Right atrium auricular region (tissue), 2 donors: ENCODE measurements at places on chromosomes 7 and 10.

DNA sequence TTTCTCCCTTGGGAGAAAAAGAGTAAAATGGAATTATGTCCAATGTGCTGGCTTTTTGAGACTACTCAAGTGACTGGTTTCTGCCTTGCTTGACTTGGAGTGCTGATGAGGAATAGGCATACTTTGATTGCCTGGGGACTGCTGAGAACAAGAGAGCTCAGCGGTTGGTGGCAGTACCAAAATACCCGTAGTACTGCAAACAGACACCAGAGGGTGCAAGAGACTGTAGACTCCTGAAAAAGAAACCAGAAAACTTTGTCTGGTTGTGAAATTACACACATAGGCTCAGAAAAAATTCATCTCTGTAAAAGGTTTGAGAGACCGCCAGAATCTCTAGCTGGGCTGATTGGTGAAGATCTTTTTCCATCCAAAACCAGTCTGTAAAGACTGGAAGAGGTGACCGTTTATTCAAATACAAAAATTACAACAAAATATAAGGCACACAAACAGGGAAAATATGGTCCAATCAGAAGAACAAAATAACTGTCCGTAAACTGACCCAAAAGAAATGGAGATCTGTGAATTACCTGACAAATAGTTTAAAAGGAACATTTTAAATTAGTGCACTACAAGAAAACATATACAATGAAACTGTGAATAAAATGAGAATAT lies 18.5 kb downstream of the BICC1 start:
- DNase-seq, result no peak

DNA sequence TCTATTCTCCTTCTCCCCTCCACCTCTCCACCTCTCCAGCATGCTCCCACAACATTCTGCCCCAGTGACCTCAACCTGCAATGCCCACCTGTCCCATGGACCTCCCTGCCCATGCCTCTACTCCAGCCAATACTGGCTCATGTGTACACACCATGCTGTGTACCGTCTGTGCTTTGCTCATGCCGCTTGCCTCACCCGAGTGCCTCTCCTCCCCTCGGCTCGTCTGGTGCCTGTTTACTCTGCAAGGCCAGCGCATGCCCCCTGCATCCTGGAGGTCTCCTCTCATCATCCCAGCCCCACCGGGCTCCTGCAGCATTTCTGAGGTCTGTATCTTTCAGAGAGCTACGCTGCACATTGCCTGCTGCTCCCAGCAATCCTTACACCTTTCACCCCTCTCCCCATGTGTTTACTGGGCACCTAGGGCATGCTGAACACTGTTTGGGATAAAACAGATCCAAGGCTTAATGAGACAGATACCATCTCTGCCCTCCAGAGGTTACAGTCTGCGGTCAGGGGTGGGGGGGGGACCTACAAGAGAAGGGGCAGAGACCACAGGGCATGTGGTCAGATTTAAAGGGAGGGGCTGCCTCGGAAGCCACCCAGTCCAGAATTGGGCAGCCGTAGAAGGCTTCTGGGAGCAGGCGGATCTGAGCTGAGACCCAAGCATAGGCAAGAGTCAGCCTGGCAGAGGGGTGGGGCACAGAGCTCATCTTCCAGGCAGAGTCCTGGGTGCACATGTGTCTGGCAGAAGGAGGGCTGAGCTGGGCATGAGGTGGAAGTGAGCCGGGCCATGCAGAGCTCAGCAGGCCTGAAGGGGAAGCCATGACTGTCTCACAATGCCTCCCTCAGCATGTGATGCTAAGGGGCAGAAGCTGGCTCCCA lies 29.6 kb upstream of the PSAP start:
- no peak for DNase-seq

DNA sequence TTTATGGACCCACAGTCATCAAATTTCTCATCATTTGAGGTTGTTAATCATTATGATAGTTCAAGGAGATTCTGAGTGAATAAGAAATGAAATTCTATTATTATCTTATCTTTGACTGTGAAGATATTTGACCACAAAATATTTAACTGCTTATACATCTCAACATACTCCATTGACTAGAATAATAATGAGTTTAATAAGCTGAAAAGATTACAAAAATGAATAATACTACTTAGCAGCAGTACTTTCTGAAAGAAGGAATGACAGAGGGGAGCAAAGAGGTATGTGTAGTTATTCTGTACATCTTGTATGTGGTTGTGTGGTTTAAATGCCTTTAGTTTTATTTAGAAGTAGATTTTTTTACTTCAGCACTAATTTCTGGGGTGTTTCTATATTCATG lies 214.2 kb downstream of the PRKG1 start:
- DNase-seq, result no peak

DNA sequence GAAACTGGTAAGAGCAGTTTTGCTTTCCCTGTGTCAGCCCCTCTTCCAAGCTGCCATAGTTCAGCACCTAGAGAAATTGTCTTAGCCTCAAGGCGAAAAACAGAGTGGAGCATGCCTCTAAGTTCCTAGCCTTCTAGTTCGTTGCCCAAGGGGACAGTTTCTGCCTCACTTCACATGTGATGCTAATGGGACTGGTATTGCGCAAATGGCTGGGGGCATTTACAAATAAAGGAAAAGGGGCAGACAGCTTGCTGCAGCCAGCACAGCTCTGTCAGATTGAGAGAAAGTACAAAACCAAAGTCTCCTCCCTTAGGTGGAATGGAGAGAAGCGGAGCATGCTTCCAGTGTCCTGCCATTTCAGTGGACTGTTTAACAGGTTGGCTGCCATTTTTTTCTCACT lies 567.7 kb downstream of the ETV1 start:
- DNase-seq, result no peak

DNA sequence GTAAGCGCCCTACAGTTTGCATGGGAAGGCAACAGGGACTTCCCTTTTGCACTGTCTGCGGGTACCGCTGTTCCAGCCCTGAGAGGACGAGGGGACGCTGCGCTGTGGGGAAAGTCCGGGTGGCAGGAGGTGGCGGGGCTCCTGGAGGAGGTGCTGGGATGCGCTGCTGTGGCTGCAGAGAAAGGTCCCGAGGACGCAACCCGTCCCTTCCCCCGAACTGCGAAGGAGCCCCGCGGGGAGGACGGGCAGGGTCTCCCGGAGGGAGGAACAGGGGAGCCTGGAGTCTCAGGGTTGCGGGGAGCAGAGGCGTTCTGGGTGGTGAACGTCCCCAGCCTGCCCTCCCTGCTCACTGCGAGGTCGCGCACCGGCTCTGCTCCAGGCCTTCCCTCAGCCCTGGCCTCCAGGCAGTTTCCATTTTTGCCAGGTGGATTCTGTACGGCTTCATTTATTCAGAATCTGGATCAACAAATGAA lies 91.6 kb downstream of the CXCL12 start:
- no peak for DNase-seq

- no peak for DNase-seq
These were observed 124.4 kb upstream of the STK17A start for GRCh38 chr7:43458330-43459018.

- no peak for DNase-seq
These were observed 225.0 kb upstream of the FAM3C start for GRCh38 chr7:121620953-121621606.

DNA sequence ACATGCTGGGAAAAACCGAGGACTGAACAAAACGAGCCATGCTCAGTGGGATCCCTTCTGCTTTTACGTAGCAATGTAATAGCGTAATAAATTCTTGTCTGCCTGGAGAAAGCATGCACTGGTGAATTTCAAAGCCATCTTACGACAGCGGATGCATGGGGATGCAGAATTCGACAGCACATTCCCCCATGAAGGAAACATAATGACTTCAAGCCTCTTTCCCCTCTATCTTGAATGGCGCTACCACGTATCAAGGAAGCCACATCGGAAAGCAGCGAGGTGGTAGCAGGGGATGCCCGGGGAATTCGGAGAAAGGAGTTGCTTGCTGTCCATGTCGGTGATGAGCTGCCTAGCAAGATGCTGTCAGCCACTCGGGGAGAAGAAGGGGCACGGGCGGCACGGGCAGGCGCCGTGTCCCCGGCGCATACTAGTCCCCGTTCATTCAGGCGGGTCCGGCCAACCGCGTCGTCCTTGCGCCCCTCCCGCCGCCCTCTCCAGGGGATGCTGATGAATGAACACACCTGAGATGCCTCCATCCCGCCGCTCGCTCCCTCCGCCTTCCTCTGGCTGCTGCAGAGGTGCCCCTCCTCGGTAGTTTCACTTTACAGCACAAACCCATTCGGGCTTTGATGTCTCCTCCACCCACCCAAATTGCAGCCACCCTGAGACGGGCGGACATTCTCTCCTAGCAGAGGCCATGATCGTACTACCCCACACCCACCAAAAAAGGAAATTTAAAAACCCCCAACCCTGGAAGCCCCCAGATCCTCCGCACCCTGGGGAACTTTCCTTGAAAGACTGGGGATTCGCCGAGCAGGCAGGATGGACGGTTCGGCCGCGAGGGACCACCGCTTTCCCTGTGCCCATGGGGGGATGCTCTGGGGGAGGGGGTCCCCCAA lies 644 bp downstream of the SORBS1 start:
- DNase-seq, result peak; percentile 63

- DNase-seq, result no peak
These were observed 63.9 kb upstream of the FAM20C start for GRCh38 chr7:128171-129080.

GRCh38 chr7:15764851-15765382 lies 78.4 kb upstream of the MEOX2 start:
- no peak for DNase-seq

DNA sequence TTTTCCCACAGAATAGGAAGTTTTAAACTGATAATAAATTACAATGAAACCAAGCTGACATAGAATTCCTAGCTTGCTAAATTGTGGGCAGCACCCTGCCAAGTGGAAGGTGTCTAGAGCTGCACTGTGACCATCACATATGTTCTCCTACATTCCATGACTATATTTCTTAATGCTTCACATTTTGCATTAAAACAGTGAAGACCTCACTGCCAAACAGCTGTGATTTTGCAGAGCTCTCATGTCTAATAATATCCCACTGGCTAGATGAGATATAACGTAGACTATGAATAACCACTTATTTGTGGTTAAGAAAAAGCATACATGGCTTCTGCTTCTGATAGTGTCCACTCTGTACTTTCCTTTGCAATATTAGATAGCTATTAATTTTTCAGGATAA lies 228.3 kb upstream of the TEX47 start:
- no peak for DNase-seq

DNA sequence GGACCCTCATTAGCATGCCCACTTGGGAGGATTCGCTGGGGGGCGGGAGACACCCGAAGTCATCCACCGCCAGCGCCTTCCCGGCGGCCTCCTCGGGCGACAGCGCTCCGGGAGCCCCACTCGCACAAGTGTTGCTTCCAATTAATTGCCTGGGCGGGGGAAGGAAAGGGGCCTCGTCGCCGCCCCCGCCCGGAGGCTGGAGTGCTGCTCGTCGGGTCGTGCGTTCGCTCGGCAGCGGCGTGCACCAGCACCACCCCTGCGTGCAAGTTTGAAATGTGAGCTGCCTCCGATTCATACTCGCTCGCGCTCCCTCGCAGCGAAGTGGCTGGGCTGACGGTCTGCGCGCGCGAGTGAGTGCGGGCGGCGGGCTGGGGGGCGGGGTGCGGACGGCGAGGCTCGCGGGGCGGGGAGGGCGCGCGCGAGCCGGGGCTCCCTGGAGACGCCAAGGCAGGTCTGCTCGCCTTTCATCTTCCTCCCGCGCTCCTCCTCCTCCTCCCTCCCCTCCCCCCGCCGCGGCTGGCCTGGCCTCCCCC lies 104.6 kb upstream of the PPIF start:
- no peak for DNase-seq

DNA sequence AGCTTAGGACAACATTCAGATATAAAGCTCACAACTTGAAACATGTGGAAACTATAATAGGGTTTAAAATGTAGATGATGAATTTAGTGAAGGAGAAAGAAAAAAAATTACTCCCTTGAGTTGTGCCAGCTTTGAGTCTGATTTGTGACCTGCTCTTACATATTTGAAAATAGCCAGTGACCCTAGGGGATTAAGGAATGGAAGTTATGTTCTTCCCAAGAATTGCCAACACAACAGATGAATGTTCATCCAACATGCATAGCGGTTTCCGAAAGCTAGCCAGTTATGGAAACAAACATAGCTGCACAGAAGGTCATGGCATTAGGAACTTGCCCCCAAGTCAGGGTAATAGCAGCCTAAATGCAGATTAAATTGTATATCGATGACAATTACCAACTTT lies 10.8 kb downstream of the TMEM196 start:
- DNase-seq, result no peak

DNA sequence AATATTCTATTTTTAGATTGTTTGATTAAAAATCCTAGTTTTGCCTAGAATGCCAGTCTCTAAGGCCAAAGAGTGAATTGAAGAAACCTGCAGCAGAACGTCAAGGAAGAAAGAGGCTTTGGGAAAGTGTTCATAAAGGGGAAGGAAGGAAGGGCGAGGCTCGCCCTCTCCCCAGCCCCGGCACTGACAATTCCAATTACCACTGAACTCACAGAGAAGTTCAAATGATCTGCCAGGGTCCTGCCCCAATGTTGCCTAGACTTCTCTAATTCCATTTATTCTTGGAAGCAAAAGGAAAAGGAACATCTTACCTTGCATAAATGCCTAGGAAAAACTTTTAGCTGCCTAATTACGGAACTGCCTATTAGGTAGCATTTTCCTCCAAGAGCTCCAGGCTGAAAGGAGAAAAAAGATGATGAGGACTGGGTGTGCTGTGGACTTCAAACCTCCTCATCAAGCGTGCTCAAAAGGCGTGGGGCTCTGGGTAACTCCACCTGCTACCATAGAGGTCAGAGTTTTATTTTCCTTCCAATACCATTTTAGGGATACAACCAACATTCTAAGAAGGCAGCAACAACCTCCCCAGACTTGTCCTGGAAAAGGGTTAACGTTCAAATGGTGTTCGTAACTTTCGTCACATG lies 134.5 kb downstream of the PKD1L1 start:
- DNase-seq, result no peak

DNA sequence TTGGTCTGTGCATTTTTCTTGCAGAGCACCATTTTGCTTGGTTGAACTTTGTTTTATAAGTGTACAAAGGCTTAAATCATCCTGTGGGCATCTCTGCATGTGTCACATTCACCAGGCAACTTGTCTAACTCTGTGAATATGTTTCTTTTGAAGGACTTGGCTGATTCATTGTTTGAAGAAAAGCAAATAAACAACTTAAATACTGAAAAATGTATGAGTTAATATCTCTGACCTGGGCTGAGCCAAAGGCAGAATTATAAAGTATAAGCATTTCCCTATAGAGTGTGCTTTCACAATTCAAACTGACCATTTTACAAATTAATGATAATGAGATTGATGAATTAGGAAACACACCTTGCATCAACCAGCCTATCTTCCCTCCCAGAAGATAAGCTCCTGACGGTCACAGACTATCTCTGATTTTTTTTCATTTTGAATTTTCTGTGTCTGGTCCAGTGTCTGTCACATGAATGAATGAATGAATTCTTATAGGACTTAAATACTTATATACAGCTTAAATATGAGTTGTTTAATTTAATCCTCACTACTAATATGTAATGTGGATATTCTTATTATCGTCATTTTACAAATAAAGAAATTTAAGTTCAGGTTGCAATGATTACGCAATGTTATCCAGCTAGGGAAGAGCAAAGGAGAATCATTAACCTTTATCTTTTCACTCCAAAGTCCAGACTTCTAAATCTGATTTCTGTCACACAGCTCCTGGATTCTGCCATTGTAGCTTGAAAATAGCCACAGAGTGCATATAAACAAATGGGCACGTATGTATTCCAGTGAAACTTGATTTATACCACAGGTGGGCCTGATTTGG lies 182.0 kb upstream of the PHYHIPL start:
- DNase-seq, result no peak
